ENCODE measurements at places on chromosomes 4 and X.

- no peak for DNase-seq
These were observed 365.7 kb upstream of the CPEB2 start for GRCh38 chr4:14636563-14636962.

- no peak for DNase-seq
These were observed 65.3 kb downstream of the PDLIM5 start for GRCh38 chr4:94516999-94517398.

GRCh38 chrX:16934185-16934584 lies 12.3 kb upstream of the REPS2 start:
- DNase-seq, result no peak

DNA sequence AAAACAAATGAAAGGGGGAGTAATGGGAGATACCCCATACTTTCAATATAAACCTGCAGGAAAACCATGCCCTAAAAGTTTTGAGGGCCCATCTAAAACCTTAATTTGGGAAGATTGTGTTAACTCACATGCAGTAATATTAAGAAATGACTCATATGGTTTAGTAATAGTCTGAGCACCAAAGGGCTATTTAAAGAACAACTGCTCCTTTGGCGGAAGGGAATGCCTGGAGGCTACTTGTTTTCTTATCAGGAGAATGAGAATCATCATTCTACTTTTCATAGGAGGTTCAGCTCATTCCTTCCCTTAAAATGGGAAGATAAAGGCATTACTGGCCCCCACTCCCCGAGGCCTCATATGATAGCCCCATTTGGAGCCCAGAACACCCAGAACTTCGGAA lies 47.6 kb downstream of the SPIN3 start:
- DNase-seq, result no peak

DNA sequence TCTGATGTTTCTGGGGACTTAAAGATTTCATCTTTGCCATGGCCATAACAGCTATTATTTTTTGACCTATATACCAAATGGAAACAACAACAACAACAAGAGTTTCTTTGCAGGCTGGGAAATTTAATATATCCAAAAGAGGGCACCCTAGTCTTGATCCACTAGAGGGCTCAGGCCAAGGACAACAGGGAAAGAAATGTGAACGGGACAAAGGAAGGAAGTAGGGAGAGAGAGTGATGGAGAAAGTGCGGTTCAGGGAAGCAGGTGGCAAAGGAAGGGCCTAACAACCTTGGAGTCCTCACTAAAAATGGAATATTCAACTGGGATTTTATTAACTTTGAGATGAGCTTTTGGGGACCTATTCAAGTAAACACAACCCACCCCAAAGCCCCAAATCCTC lies 67.8 kb upstream of the SCML1 start:
- DNase-seq, result no peak

GRCh38 chr4:78748381-78748780 lies 27.8 kb upstream of the BMP2K start:
- DNase-seq, result no peak

- no peak for DNase-seq
These were observed 74.0 kb downstream of the FANCB start for GRCh38 chrX:14798805-14799397.

DNA sequence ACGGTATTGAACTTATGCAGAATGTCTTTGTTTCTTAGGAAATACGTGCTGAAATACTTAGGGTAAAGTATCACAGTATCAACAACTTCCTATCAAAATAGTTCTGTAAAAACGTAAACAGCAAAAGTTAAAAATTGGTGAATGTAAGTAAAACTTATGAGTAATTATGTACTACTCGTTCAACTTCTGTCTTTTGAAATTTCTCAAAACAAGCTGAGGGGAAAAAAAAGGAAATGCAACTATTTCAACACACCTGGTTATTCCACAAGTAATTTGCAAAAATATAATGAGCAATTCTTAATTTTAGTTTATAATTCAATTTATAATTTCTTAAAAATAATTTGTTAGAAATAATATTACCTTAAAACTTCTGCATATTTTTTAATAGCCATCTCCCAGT lies 8.3 kb downstream of the PPID start:
- no peak for DNase-seq

DNA sequence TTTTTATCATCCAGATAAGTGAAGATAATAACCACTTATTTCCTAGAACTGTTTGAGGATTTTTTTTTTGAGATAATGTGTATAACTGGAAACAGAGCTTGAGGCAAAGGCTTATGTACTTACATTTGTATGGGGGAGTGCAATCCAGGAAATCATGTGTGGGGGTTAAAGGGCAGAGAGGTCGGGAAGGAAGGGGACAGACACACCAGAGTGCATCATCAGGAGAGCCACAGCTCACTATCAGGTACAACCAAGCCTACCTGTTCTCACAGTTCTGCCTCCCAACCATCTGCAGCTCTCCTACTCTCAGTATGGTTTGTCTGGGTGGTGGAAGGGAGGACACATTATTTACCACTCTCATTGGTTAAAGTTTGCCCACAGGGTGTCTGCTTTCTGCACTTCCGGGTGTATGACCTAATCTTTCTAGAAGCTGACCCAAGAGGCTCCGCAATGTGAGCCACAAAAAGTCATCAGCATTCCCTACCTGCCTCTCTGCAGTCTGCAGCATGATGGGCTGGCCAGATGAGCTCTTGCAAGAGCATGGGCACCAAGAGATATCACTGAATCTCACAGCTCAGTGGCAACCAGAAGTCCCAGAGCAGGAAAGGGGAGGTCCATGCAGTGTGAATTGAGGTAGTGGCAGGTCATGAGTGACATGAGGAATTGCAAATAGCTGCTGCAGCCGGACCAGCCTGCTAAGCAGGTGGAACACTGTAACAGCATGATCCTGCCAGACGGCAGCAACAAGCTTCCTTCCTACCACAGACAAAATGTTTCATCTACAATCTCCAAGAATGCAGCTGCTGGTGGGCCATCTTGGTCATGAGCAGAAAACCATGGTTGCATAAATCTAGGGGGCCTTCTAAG lies 36.9 kb upstream of the SPRY1 start:
- no peak for DNase-seq

- DNase-seq, result no peak
These were observed 51.8 kb downstream of the ZNF827 start for GRCh38 chr4:145886871-145887240.

DNA sequence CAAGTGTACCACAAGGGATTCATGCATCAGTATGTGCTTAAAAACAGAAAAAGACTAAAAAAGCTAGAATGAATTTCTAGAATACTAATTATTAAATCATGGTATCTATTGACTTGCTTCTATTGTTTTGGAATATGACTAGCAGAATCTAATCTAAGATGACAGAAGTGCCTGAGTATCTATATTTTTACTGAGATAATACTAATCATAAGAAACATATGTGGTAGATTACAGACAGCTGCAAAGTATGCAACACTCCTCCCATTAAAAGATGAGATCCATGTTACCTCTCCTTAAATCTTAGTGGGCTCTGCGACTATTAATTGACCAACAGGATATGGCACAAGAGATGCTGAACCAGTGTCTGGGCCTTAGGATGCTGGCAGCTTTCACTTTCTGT lies 89.4 kb downstream of the COL25A1 start:
- DNase-seq, result no peak

- DNase-seq, result no peak
These were observed 409.7 kb downstream of the GLUD2 start for GRCh38 chrX:121457096-121457495.

GRCh38 chrX:24682739-24683432 lies 10.8 kb upstream of the POLA1 start:
- DNase-seq, result no peak

DNA sequence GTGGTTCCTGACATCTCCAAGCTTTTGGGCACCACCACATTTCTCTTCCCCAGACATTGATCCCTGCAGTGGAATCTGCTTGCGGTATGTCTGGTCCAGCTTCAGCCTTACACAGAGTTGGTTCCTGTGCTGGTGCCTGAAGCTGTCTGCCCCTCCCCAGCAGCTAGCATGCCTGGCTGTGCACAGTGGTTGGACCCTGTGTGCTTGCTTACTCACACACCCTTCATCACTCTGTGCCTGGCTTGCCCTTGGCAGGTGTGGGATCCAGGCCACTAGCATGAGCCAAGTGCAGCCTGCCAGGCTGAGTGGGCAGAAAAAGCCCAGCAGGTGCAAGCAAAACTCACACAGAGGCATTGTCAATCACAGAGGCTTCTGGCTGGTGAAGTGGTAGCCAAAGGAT lies 473.8 kb downstream of the ACTRT1 start:
- DNase-seq, result no peak

- no peak for DNase-seq
These were observed 549.8 kb upstream of the FAM241A start for GRCh38 chr4:111595456-111595855.

DNA sequence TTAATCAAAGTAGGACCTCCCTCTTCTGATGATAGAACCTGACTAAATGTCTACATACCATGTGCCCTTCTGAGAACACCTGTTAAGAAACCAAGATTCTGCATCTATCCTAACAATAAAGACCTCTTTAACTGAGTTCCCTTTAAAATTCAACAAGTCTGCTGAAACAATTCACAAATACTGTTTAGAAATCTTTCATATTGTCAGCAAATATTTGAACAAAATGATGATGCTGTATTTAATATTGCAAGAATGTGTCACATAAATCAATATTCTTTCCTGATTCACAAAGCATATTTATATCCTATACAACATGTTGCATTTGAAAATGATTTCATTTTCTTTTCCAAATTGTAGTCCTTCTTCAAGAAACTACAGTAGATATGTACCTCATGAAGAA lies 59.6 kb upstream of the BMPR1B start:
- no peak for DNase-seq

DNA sequence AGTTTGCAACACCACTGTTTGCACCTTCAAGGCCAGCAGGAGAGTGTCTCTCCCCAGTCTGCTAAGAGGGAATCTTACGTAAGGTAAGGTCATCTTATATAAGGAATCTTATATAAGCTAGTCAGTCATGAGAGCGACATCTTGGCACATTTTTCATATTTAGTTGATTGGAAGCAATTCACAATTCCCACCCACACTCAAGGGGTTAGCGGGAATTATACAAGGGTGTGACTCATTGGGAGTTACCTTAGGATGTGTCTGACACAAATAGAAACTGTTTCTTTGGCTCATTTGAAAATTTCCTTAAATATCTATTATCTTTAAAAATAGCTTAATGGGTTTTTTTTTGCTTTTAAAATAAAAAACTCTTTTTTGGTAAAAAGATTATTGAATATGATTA lies 62.1 kb upstream of the GRPR start:
- no peak for DNase-seq

- peak; percentile 11 for DNase-seq
These were observed at the start of gene PHKA2 for GRCh38 chrX:18983666-18984380. PHKA2 (minus strand) TSS chrX:18984114; CDS start chrX:18983932, 182 bp downstream.

GRCh38 chrX:10395643-10396042 lies 224.7 kb downstream of the MID1 start:
- DNase-seq, result no peak

- DNase-seq, result no peak
These were observed 208.9 kb downstream of the SPATA18 start for GRCh38 chr4:52259978-52260377.

DNA sequence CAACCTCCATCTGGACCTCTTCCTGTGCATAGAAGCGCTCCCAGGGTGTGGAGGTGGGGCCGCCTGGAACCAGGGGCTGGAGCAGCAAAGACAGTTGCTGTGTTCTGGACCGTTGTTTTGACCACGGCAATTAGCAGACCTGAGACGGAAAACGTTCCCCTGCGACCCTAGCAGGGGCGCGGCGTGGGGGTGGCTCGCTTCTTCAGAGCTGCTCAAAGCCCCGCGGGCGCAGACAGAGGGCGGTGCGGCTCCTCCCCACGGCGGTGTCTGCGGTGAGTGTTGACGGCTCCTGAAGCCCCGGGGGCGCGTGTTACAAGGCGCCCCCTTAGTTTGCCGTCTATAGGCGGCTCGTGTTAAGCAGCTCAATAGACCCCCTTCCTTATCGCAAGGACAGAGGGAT lies 79.2 kb downstream of the TRIML1 start:
- no peak for DNase-seq

GRCh38 chr4:13933191-13933590 lies 305.7 kb upstream of the BOD1L1 start:
- no peak for DNase-seq

GRCh38 chrX:152637649-152638442 lies at the start of gene GABRQ:
GABRQ (plus strand) TSS chrX:152637895; CDS start chrX:152638203, 308 bp downstream.
- DNase-seq, result peak; percentile 19

DNA sequence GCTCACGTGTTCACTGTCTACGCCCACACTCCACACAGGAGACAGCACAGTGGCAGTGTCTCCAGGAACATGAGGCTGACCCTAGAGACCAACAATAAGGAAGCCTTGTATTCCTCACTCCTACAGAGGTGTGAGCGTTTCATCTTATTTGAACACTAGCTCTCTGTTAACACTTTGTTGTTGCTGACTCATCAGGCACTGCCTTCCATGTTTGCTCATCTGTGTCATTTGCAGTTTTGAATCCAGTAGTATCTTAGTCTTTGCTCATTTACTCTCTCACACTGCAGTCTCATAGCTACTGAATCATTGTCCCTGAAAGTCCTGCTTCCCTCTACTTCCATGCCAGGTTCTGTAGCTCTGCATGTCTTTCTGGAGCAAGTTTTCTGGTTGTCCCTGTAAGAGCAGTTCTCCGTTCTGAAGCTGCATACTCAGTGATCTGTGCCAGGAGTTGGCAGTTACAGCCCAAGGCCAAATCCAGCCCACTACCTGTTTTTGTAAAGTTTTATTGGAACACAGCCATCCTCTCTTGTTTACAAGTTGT lies 80.3 kb upstream of the DCLK2 start:
- DNase-seq, result no peak

DNA sequence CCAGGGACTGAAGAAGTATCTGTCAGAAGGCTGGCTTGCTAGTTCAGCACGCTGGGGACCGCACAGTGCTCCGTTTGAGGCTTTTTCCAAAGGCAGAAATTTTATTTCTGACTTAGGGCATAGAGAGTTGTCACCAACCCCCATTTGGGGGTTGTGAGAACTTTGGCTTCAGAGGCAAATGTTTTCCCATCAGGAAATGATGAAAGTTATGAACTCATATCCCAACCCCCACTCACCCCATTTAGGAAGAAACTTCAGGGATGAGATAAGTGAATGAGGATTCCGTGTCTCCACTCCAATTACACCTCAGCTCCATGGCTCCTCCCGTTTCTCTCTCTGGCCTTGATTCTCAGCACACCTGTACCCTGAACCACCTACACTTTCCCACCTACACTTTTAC lies 4.3 kb upstream of the WDR13 start:
- DNase-seq, result no peak

GRCh38 chr4:62130637-62131036 lies 930.5 kb downstream of the ADGRL3 start:
- no peak for DNase-seq

GRCh38 chrX:23292988-23293651 lies 41.5 kb upstream of the PTCHD1 start:
- no peak for DNase-seq

GRCh38 chr4:72313121-72313520 lies 255.9 kb downstream of the ADAMTS3 start:
- no peak for DNase-seq

DNA sequence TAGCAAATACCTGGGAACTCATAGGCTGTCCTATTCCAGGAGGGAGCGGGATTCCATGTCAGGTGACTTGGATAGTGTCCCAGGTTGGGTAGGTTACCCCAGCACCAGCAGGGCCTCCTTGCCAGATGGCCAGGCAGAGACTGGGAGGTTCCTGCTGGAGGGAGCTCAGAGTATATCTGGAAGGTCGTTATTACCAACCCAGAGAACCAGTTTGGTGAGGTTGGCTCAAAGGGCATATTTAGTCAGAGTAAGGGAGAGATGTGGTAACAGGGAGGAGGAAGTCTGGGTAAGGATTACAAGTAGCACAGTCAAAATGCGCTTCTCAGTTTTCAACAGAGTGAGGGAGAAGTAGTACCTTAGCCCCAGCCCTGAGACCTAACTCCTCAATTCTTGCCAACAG lies 53.3 kb upstream of the LNX1 start:
- no peak for DNase-seq

- DNase-seq, result no peak
These were observed 50.0 kb downstream of the SLC39A8 start for GRCh38 chr4:102295153-102295862.
